ENCODE measurements at places on chromosomes 7 and 10. TPM values are rescaled to one million over a fixed set of nuclear protein-coding genes. Genes with fewer than 3 reads are reported as not detected.
A peak's percentile ranks its signal among the peaks of the same experiment; 100 is the strongest.

GRCh38 chr7:51817694-51818225 is 501.2 kb upstream of the COBL start:
- DNase-seq, result no peak

DNA sequence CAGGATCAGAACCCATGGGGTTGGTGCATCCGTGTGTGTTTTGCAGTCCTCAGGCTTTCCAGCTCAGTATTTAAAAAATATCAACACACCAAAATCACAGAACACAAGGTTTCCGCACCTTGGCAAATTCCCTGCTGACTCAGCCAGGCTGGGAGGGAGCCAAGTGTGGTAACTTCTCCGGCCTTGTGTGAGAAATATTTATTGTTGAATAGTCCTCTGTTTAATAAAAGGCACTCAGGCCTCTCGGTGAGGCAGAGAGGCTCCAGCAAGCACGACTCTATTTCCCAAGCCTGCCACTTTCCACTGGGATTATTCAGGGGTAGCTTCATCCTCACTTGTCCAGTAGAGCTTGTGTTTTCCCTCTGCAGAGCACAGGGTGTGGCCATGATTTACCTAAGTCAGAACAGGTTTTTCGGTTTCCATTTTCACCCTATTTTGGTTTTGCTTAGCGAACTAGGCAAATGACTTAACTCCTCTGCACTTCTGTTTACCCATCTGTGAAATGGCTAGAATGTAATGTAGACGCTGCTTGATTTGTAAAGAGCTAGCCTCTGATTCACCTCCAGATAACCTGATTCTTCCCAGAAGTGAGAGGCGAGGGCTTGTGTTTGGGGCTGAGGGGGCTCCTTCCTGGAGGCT is 13.0 kb upstream of the CHST15 start:
- no peak for DNase-seq

GRCh38 chr7:125561006-125561405 is 631.4 kb upstream of the POT1 start:
- no peak for DNase-seq

DNA sequence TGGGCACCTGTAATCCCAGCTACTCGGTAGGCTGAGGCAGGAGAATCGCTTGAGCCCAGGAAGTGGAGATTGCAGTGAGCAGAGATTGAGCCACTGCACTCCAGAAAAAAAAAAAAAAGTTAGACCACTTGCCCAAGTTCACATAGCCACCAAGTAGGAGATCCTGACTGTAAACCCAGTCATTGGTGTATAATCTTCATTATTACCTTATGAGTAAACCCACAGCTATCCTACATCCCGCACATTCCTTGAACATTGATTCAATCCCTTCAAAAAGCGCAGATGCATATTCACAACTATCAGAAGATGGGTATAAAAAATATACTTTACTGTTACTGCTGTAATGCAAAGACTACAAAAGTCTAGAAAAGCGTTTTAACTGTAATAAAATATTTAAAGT is 512.9 kb downstream of the SUGCT start:
- no peak for DNase-seq

GRCh38 chr10:26869528-26869927 is 8.8 kb upstream of the ABI1 start:
- DNase-seq, result no peak

GRCh38 chr7:13981070-13981469 is 8.4 kb downstream of the ETV1 start:
- peak; percentile 19 for DNase-seq

DNA sequence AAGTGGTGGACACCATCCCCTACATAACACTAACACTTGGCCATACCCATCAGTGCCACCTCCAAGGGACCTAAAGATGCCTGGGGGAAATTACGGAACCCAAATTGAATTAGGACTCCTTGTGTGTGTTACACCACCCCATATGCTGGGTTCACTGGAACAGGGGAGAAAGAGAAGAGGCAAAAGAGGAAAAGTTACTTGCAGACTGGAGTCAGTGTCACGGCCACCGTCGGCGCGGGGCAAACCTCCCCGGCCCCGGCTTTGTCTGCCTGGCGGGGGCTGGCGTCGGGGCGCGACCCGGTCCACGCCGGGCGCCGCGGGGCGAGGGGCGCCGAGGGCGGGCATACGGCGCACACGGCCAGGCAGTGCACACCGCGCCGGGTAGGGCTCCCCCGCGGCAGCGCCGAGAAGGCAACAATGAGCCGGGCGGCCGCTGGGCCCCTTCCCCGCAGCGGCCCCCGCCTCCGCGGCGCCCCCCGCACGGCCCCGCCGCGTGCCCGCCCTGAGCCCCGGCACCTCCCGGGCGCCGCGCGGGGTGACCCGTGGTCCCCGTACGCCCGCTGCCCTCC is 171.1 kb downstream of the FAM107B start:
- peak; percentile 74 for DNase-seq

- DNase-seq, result no peak
Measured at GRCh38 chr10:28215930-28216329, 86.9 kb downstream of the MPP7 start.

DNA sequence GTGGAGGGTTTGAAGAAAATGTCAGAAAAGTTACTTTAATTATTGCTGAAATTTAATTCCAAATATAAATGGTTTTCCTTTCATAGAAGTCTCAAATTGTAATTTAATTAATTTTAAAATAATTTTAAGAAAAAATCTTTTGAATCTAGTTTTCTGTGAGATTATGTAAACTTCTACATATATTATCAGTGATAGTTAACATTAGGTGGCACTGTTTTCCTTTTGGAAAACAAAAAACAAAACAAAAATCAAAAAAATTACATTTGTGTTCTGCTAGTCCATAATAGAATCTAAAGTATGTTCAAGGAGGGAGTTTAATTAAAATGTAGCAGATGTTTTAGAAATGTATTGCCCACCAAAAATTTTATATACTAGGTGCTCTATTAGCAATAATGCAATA is 1456.7 kb downstream of the REEP3 start:
- DNase-seq, result no peak

DNA sequence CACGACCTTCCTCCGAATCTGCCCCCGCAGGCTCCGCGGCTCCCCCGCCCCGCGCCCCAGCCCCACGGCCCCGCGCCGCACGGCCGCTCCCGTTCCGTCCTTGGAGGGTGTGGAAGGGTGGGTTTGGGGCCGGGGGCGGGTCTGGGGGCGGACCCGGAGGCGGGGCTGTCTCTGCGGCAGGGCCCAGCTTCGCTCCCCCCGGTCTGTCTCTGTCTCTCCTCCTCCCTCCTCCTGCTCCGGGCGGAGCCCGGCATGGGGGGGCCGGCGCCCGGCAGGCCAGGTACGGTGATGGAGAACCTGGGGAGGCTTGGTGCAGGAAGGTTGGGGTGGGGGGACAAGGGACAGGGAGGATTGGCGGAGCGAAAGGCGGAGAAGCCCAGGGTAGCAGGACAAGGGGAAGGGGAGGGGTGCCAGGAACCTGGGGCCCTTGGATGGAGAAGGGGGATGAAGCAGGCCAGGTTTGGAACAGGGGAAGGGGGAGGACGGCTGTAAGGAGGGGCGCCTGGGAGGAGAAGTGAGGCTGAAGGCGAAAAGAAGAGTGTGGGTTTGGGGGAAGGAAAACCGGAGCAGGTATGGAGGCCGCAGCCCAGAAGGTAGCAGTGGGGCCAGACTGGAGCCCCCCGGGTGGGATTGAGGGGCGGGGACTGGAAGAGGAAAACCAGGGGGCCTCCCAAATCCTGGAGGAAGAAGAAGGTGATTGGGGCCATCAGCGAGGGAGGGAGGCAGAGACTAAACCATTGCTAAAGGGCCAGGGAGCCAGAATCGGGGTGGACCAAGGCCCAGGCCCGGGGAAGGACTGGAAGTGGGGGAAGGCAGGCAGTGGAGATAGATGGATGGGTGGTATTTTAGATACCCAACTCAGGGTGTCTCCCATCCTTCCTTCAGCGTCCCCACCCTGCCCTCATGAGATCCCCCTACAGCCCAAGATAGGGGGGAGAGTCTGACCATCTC is at the start of gene NYAP1:
TSS of gene NYAP1 (plus strand) at position 206 of the 951 bp plus-strand sequence. CDS start 1,385 bp downstream, outside the sequence.
- DNase-seq, result peak; percentile 96

- DNase-seq, result no peak
Measured at GRCh38 chr10:8052956-8053445, 1.5 kb upstream of the GATA3 start.

DNA sequence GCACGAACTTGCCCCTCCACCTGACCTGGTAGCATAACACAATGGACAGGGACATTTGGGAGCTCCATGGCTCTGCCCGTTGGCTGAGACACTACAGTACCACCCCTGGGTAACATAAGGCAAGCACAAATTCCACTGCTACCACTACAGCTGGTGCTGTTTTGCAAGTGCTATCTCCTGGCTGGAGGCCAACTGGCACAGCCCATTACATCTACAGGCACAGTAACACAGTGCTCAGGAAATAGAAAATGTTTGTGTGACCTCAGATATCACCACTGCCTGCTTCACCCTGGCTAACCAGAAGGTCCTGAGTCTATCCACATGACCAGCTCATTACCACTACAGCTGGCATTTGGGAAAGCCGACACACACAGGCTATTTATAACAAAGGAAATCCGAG is 631.1 kb upstream of the MBL2 start:
- DNase-seq, result no peak

DNA sequence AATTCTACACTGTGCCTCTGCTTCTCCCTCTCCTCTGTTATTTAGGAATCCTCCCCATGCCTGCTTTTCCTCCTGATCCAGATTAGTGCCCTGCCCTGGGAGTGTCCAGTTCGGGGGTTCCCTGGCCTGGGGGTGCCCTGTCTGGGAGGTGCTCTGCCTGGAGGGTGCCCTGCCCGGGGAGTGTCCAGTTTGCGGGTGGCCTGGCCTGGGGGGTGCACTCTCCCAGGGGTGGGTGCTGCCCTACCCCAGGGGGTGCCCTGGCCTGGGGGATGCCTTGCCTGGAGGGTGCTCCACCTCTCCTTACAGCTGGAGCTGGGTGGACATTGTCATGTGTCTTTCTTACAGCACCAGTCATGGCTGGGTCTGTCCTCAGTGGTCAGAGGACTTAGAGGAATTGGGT is 20.2 kb downstream of the RAMP3 start:
- peak; percentile 52 for DNase-seq

DNA sequence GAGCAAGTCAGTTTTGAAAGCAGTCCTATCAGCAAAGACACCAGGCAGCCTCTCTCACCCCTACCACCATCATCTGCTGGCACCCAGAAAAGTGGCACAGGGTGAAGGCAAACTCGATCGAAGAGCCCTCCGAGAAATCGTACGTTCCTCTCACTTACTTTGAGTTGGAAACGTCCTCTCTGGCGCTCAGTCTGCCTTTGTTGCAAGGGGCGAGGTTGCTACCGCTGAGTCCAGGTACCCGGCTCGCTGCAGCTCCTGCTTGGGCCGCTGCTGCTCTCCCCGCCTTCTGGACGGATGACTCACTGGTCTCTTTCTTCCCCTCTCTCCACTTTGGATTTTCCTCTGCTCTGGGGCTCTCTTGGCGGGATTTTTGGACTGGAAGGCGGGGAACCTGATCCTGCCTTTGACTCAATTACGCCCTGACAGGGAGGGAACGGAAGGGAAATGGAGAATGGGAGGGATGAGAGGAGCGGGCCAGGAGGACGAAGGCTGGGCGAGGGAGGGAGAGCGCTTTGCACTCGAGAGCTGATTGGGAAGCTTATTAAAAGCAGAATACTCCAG is at the start of gene PTN:
TSS of gene PTN (minus strand) at position 453 of the 561 bp plus-strand sequence. CDS start 88,760 bp downstream, outside the sequence.
- peak; percentile 46 for DNase-seq

DNA sequence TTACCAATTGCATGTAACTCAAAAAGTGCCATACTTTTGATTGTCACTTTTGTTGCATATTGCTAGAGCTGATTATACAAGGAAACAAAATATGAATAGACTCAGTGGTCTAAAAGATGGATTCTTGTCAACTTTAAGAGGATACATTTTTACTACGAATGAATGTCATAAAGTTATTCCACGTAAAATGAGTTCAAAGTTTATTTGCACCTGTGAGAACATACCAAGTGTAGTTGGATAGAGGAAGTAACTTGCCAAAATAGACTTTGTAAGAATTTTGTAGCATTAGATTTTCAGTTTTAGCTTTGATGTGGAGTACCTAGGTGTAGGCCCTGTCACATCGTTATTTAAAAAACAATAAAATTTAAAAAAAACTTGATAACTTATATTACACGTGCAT is 106.2 kb downstream of the PHF14 start:
- DNase-seq, result no peak

GRCh38 chr7:92595281-92595680 is 5.1 kb upstream of the FAM133B start:
- no peak for DNase-seq

DNA sequence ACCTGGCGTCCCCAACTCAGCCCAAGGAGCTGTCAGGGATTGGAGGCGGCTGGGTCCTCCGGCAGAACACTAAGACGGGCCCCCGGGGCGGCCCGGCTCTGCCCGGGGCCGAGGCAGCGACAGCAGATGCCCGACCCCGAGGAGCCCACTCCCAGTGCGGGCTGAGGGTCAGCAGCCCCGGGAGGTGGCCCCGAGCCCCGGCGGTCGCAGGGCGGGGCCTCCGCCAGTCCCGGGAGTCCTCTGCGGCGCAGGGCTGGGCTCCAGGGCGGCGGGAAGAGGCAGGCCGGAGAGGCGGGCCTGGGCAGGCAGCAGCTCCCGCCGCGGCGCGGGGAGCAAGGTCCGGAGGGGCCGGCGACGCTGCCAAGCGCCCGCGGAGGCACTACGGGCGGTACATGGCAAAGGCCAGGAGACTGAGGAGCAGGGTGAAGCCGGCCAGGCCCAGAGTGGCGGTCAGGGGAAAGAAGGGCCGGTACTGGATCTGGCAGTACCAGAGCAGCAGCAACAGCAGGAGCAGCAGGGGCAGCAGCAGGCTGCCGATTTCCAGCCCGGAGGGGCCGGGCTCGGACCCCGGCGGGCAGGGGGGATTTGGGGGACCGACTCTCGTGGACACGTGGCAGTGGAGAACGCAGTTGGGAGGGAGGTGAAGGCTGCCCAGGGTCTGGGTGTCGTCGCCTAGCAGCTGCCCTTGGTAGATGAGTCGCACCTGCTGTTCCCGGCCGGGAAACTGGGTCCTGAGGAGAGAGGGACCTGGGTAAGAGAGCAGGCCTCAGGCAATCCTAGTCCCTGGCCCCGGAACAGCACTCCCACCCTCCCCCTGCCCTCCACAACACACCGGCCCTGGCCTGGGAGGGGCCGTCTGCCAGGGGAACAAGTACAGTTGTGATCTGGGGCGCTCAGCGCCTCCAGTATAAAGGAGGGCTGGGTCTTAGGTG is 827 bp upstream of the FASTK start:
- peak; percentile 86 for DNase-seq

GRCh38 chr10:97640868-97641811 is 669 bp downstream of the PI4K2A start:
- DNase-seq, result peak; percentile 83

GPR37 gene
- 20.0 TPM for total RNA-seq

NACAD gene
- total RNA-seq, result 1.7 TPM

RBM48 gene
- total RNA-seq, result 10.7 TPM

MAGI2 gene
- 6.2 TPM for total RNA-seq

PKD2L1 gene
- not detected for total RNA-seq

FAM237B gene
- total RNA-seq, result not detected

PPP1R3A gene
- not detected for total RNA-seq

IKZF5 gene
- total RNA-seq, result 5.0 TPM

PDZD7 gene
- 5.1 TPM for total RNA-seq

CAV2 gene
- 9.5 TPM for total RNA-seq

ZNF467 gene
- total RNA-seq, result 0.55 TPM

WNT8B gene
- 0.10 TPM for total RNA-seq

FAM13C gene
- 1.8 TPM for total RNA-seq

All from H7 (cell line).